ENCODE measurements at places on chromosomes 12 and 14.

GRCh38 chr14:100469632-100470522, 117.3 kb downstream of the BEGAIN start:
- no peak for DNase-seq

GRCh38 chr12:104695453-104696148, 238.9 kb downstream of the CHST11 start:
- DNase-seq = no peak

DNA sequence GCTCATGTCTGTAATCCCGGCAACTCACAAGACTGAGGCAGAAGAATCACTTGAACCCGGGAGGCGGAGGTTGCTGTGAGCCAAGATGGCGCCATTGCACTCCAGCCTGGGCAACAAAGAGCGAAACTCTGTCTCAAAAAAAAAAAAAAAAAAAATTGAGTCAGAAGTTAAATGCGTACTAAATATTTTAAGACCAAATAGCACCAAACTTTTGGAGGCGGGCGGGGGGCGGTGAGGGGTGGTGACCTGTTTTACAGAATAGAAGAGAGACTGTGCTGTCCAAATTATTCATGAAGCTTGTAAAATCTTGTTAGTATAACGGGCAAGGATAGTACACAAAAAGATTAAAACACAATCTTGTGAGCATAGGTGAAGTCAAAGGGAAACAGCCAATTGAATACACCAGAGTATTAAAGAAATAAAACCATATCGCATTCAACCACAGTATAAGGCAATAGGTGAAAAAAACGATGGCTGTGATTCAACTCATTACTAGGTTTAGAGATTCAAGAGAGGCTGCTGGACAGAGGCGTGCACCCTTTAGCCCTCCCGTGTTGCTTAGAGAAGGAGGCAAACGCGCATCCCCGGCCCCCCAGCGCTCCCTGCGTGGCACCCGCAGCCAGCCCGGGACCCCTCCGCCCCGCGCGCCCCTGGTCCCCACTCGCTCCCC, 571 bp downstream of the ZNF891 start:
- DNase-seq = no peak

GRCh38 chr14:52395728-52396127, 81.6 kb downstream of the PTGER2 start:
- DNase-seq = no peak

DNA sequence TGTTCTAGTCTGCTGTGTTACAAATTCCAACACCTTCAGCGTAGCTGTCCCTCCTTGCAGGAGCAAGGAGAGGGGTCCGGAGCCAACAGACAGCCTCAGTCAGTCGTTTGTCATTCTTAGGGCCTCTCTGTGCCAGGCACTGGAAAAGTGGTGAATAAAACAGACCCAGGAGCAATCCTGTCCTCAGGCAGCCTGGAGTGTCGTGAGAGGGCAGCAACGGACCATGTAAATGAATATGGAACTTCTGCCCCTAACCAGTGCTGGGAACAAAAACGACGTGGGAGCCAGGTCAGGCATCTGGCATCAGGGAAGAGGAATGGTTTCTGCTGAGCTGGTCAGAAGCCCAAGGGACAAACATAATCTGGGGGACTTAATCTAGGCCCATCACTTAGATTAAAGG, 64.8 kb upstream of the PSMC1 start:
- no peak for DNase-seq

- no peak for DNase-seq
Observed at GRCh38 chr12:14701809-14702568, 5.6 kb upstream of the GUCY2C start.

GRCh38 chr14:104303705-104304425, 165.5 kb downstream of the KIF26A start:
- DNase-seq = no peak

GRCh38 chr12:21865846-21866245, 75.4 kb downstream of the ABCC9 start:
- no peak for DNase-seq

- DNase-seq = no peak
Observed at GRCh38 chr14:101417434-101417833, 143.9 kb upstream of the DIO3 start.

- no peak for DNase-seq
Observed at GRCh38 chr12:90229407-90230170, 521.0 kb upstream of the ATP2B1 start.

- DNase-seq = no peak
Observed at GRCh38 chr14:104138718-104139459, 502 bp downstream of the KIF26A start.

DNA sequence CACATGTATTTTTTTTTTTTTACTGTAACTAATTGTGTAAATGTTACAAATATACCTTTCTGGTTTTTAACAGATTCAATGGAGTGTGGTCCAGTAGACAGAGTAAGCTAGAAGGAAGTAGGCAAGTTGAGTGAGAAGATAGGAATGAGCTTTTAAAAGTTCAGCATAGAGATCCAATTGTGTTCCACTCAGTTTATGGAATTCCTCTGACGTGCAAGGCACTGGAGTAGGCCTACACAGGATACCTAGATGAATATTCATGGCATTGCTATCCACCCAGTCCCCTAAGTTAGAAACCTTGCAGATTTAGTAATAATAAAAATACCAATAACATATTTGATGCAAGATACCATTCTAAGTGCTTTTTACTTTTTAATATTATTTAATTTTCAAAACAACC, 225.6 kb upstream of the ARID2 start:
- DNase-seq = no peak

GRCh38 chr12:121060149-121061001, 21.3 kb upstream of the OASL start:
- peak; percentile 41 for DNase-seq

DNA sequence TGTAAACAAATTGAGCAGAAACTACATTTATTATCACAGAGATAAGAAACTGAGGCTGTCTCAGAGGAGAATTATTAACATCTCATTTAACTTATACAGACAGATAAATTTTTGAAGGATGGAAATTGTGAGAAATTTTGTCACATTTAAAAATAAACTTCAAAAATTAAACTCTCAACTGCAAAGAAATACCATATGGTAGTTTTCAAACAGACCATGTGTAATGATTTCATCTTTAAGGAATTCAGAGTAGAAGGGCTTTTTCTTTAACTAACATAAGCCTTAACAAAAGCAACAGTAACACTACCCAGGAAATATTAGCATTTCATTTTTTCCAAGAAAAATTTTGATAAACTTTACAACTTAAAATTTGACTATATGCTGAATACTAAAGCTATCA, 26.6 kb downstream of the NUP37 start:
- no peak for DNase-seq

- DNase-seq = no peak
Observed at GRCh38 chr12:93813972-93814821, 137.0 kb downstream of the CRADD start.

DNA sequence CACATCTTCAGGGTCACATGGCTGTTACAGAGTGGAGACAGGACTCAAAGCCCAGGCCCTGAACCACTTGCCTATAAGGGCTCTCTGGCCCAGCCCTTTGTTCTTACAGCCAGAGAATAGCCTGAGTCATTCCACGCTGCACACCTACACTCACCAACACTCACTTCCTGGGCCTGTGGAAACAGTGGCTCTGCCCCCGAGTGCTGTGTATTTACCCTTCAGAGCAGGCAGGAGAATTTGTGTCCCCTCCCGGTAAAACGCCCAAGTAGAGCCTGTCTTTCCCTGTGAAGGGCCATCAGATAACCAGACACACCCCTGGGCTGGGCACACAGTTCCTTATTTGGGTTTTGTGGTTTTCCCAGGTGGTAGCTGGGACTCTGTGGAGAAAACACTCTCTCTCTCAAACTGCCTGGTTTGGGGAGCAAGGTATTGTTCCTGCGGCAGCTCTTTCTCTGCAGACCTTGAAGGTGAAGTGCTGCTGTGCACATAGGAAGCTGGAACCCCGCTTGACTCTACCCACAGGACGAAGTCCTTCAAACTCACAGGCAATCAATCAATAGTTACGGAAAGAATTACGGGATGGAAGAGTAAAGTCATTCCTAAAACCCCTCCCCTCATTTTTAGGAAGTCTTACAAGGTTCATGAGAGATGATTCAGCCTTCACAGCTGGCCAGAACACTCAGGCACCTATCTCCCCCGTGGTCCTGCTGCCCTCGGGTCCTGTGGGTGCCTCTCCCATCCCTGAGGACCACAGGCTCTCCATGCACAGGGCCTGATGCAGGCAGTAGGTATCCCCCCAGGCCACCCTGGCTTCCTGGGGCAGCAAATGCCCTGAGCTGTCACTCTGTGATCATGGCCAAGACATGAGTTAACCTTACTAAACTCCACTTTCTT, 20.3 kb downstream of the FIGNL2 start:
- peak; percentile 69 for DNase-seq

- DNase-seq = no peak
Observed at GRCh38 chr14:72708708-72709475, 185.0 kb downstream of the DPF3 start.

DNA sequence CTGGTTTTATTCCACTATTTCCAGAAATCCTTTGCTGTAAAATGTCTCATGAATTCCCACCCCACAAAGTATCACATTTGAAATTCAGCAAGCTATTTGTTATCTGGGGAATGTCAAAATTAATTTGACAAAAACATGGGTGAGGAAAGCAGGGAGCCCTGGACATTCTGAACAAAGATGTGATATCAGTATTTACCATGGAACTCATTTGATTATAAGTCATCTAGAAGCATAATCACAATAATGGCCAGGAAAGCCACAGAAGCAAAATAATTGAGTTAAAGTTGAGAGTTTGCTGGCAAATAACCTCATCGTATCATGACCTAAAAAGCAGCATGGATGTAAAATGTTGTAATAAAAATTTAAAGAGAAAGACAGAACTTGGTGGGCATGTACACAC, 96.1 kb downstream of the ANO6 start:
- no peak for DNase-seq

- DNase-seq = peak; percentile 45
Observed at GRCh38 chr12:128823216-128823915, 392 bp downstream of the SLC15A4 start.

GRCh38 chr12:56387152-56387736, 24.6 kb upstream of the APOF start:
- DNase-seq = no peak

- DNase-seq = no peak
Observed at GRCh38 chr12:128662101-128662500, 161.7 kb downstream of the SLC15A4 start.

GRCh38 chr12:19447386-19447785, 8.1 kb downstream of the AEBP2 start:
- DNase-seq = no peak

GRCh38 chr12:44259890-44260289, 424.0 kb downstream of the TMEM117 start:
- no peak for DNase-seq

GRCh38 chr14:33618361-33619105, 332.3 kb downstream of the EGLN3 start:
- DNase-seq = no peak

Measured in H54 (cell line).